ENCODE measurements at places on chromosomes 7 and 10. TPM values are rescaled to one million over a fixed set of nuclear protein-coding genes. Genes with fewer than 3 reads are reported as not detected.

GRCh38 chr10:63633677-63634487, 112.7 kb downstream of the REEP3 start:
- no peak for DNase-seq

Gene AKR1C2
- polyA plus RNA-seq, result 10.0 TPM

GRCh38 chr10:73601486-73601921, 10.4 kb upstream of the USP54 start:
- DNase-seq, result peak; percentile 98

Gene DENND10
- polyA plus RNA-seq, result 23.3 TPM

Gene FZD8
- 4.8 TPM for polyA plus RNA-seq

DNA sequence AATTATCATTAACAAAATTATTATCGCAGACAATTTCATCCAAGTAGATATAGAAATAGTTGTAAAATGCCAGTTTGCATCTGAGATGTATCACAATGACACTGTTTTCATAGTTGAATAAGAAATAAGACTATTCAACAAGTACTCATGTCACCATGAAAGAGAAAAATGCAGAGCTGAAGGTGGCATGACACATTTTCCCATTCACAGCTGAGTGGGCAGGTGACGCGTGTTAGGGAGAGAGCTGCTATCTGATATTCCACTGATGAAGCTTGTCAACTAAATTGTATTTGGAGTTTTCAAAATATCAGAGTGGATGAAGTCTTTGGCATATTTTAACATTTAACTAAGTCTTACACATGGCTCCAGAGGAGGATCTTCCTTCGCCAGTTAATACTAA, 70.3 kb upstream of the HDAC9 start:
- no peak for DNase-seq

Gene ATG9B
- polyA plus RNA-seq, result 0.20 TPM

GRCh38 chr7:158007697-158008257, 579.8 kb downstream of the PTPRN2 start:
- DNase-seq, result no peak

Gene STAM
- 9.8 TPM for polyA plus RNA-seq

GRCh38 chr7:114417290-114417689, 2.7 kb downstream of the FOXP2 start:
- DNase-seq, result no peak

Gene SYT15B
- polyA plus RNA-seq, result not detected

- peak; percentile 19 for DNase-seq
These were observed 2.0 kb upstream of the HEPACAM2 start for GRCh38 chr7:93228302-93228701.

DNA sequence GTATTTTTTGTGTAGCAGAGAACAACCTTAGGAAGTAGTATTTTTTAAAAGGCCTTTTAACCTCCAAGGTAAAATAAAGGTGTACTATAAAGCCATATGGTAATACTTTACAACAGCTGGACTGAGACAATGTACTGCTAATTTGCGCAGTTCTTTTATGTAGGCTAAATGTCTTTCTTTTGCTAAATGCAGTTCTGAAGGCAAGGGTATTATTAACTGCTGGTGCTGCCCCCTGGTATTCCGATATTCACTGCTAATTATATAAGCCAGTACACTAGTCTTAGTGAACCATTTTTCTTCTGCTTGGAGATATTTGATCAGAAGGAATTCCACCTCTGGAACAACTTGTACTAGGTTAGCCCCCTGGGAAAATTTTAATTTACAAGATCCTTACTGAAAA, 272.0 kb upstream of the FERD3L start:
- no peak for DNase-seq

Gene GIMAP2
- polyA plus RNA-seq, result 0.14 TPM

GRCh38 chr7:94206295-94206694, 188.4 kb upstream of the COL1A2 start:
- DNase-seq, result no peak

GRCh38 chr7:88665892-88666514, 93.5 kb upstream of the ZNF804B start:
- DNase-seq, result no peak
